ENCODE measurements at places on chromosomes 2 and 18.

GRCh38 chr2:227862227-227862740 is 9.1 kb upstream of the DAW1 start:
- DNase-seq = peak; percentile 64

DNA sequence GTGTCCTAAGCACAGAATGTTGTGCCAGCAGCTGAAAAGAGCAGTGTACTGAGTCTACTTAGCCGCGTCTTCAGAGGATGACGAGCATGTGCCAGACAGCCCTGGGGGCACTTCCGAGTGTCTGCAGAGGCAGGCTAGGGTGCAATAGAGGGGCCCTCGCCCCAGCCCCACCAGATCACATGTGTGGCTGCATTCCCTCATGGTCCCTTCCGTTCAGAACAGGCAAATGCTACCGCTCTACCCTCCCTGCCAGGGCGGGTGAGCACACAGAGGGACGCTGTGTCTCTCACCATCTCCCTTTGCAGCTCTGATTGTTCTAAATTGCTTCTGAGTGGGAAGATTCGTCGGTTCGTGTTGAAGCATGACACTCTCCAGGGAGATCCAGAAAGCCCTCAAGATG is 212.2 kb upstream of the RAB12 start:
- no peak for DNase-seq

DNA sequence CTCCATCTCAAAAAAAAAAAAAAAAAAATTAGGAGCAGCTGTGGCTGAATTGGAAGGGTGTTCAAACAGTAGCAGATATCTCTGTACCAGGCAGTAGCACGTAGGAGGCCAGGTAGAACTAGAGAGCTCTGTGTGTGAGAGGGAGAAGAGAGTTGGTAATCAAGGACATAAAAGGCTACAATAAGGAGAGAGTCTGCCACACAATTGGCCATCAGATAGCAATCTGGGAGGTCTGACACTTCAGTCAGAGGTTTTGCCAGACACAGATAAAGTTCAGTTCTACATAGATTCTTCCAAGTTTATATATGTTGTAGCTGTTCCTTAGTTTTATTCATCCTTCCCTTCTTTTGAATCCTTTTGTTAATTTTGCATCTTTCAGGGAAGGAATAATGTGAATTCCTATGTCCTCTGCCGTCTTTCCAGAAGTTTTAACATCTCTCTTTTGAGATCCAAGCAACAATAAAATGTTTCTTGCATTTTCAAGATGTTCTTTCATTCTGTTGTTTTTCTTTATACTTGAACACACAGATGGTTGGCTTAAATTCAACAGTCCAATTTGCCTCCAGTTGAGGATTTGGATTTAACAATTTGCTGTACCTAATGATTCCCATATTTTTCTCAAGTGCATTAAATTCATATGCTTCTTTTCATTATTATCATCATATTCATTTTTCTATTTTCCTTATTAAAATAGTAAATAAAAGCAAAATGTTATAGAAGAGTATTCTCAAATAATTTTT is 600.3 kb upstream of the GCFC2 start:
- no peak for DNase-seq

DNA sequence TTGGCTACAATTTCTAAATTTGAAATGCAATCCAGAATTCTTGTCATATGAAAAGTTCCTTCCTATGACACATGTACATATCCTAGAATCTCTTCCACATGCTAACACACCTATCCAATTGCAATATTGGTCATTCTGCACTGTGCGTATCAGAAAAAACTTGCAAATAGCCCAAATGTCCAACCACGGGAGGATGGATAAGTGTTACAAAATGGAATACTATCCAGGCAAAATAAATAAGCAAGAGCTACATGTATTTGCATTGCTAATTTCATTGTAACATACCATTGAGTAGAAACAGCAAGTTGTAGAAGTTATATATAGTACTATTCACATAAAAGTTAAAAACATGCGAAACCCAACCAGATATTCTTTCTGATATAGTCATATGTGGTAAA is 15.6 kb upstream of the RHOB start:
- DNase-seq = no peak

DNA sequence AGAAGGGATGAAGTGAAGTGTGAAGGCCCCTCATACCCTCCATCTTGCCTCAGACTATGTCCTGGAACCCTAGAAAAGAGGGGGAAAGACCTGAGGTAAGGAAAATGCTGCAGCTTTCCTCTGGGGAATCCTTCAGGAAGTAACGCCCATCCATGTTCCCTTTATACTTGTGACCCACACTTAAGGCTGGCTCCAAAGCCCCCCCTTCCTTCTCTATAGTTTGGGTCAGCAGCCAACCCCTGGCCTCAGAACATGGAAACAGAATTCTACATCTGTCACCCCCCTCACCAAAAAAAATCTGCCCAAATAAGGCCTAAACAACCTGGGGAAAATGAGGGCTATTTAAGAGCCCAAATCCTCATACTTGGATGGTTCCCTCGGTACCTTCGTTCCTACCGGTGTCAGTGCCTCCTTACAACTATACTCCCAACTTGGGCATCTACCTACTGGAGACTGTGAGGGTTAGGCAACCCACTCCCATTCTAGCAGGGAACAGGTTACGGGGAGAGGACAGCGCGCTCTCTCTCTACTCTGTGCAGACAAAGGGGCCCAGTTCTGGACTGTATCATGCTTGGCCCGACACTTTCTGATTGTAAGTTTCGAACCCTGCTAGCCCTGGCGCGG is 689 bp downstream of the OST4 start:
- DNase-seq = no peak

DNA sequence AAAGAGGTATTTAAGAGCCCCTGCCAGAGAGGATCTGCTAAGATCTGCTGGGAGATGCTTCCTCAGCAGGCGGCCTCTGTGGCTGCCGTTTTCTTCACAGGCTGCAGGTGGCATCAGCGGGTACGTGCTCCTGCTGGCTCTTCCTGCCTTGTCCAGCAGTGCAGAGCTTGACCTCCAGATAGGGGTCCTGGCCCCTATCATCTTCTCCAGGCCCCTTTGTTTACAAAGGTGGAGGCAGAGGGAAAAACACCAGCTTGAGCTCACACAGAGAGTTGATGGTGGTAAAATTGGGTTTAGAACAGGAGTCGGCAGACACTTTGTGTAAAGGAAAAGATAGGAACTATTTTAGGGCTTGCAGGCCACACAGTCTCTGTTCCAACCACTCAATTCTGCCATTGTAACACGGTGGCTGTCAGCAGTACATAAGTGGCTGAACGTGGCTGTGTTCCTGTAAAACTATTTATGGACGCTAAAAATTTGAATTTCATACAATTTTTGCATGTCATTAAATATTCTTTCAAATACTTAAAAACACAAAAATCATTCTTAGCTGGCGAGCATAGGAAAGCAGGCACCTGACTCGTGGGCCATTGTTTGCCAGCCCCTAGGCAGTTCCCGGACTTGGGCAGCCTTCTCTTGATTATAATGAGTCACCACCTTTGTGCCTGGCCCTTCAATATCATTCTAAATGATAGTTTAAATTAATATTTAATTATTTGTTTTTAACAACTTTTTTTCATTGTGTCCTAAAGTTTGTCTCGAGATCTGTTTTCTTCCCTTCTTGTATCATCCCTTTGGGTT is 98.2 kb upstream of the B3GNT7 start:
- DNase-seq = peak; percentile 54

GRCh38 chr2:49053156-49053555 is 101.2 kb downstream of the FSHR start:
- no peak for DNase-seq

DNA sequence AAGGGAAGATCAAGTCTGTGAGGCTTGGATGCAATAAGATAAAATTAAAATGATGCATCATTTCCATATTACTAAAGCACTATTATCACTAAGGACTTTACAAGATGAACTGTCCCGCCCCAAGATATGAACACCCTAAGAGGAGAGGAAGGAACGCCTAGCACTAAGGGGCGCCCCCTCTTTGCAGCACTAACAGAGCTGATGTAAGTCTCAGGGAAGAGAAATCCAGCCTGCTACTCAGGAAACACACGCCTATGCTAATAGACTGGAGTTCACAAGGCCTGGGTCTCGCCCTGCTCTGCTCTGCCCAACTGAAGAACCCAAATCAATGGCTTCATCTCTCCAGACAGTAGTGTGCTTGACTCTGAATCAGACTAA is 6.1 kb downstream of the INO80C start:
- no peak for DNase-seq

GRCh38 chr2:160174322-160174721 is 25.8 kb downstream of the ITGB6 start:
- no peak for DNase-seq

- no peak for DNase-seq
Observed at GRCh38 chr2:194319222-194319992, 1337.6 kb upstream of the SLC39A10 start.

DNA sequence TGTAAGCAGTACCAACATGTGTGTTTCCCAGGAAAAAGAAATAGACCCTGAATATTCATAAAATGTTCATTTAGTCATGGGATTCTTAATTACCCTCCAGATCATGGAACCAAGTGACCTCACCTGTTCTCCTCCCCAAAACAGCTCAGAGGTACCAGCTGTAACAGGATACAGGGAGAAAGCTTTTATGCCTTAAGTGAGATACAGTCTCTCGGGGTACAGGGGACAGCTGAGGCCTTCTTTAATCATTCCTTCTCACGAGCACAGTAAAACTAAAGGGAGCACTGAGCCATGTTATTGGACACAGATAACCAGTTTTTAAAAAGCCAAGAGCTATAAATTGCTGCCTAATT is 16.6 kb downstream of the EPHA4 start:
- no peak for DNase-seq
